ENCODE measurements at places on chromosomes 2 and 18. TPM values are rescaled to one million over a fixed set of nuclear protein-coding genes. Genes with fewer than 3 reads are reported as not detected.

GRCh38 chr18:26022585-26022984 lies 67.8 kb downstream of the SS18 start:
- DNase-seq: no peak

DNA sequence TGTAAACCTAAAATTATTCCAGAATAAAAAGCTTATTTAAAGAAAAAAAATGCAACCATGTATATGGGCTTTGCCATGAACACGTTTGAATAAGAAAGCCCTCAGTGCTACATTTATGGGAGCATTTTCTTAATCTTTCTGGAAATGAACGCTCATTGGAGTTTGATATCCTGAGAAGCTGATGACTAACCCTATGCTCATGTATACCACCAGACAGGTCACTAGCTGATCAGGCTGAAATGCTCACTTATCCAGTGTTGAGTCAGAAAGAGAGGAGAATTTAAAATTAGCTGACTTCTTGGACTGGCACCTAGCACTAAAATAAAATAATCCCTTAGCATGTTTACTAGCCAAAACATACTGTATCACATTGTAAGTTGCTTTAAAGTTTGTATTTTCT lies 254.9 kb upstream of the SIX3 start:
- no peak for DNase-seq

- DNase-seq: peak; percentile 81
Measured at GRCh38 chr2:64157792-64158191, 13.6 kb upstream of the PELI1 start.

- no peak for DNase-seq
Measured at GRCh38 chr2:206983161-206983859, 44.0 kb downstream of the CPO start.

The TMBIM1 gene
- total RNA-seq: 117 TPM

- DNase-seq: no peak
Measured at GRCh38 chr2:127388423-127389164, 819 bp upstream of the MAP3K2 start.

DNA sequence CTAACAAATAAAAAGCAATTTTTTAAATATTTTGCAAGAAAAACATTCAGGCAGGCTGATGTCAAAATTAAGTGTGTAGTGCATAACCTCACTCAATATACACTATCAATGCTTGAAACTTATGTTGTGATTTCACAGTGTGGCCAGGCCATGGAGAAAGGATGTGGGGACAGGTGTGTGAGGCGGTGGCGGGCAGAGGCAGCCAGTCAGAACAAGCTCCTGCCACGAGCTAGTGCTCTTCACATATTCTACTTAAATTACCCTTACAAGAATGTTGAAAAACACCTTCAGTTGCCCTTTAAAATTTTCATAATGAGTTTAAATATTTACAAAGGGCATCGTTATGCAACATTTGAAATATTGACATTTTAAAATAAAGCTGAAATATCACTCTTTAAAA lies 43.2 kb downstream of the CYB5A start:
- no peak for DNase-seq

DNA sequence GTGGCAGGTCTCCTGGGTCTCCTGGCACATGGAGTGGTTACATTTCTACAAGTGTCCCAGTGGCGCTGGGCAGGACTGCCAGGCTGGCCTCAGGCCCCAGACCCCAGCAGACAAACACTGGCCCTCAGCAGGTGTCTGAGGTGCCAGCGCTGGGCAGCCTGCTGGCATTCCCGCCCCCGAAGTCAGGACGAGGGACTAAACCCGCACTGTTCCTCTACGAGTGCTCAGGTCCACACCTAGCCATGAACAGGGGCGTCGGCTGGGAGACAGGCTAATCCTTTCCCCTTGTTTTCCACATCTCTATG lies 12.8 kb downstream of the SNED1 start:
- peak; percentile 43 for DNase-seq

DNA sequence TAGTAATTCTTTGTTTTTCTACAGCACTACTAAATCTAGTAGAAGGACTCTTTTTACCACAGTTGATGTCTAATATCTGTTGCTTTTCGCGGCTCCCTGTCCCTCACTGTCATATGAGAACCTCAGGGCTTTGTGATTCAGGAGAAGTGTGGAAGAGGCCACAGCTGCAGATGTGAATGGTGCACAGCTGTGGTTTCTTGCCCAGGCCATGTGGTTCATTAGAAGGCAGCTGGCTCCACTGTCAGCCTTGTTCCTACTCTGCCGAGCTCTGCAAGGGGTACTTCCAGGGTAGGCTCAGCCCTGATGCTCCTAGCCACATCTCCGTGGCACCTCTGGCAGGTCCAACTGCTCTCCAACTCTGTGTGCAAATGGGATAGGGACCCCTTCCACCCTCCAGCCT lies 83.9 kb downstream of the APOB start:
- no peak for DNase-seq

The CYP26B1 gene
- 4.4 TPM for total RNA-seq

DNA sequence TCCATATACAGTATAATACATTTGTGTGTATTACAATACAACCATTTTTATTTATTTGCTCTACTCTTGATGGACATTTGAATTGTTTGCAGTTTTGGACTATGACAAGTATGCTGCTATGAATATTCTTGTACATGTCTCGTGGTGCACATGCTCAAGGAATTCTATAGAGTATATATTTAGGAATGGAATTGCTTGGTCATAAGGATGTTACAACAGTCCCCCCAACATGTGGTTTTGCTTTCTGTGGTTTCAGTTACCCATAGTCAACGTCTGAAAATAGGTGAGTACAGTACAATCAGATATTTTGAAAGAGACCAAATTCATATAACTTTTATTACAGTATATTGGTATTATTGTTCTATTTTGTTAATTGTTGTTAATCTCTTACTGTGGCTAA lies 24.1 kb upstream of the PLEKHM3 start:
- DNase-seq: no peak

DNA sequence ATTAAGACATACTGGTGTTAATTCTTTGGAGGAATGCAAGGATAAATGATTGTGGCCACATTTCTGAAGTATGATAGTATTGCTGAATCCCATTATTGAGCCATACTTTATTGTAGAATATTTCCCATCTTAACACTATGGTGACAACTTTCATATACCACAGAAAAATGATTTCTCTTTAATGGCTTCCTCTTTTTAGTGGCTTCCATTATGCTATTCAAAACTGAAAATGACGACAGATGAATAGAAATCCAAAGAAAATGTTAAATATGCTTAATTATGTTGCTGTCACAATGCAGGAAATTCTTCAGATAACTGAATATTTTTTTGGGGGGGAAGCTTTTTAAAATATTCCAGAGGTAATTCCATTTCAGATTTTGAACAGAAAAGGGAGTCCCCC lies 88.9 kb upstream of the TMEM200C start:
- no peak for DNase-seq

GRCh38 chr18:22637787-22638186 lies 220.1 kb upstream of the CTAGE1 start:
- DNase-seq: no peak

GRCh38 chr2:44789971-44790721 lies 151.4 kb upstream of the SIX3 start:
- no peak for DNase-seq

- no peak for DNase-seq
Measured at GRCh38 chr2:143586119-143586518, 456.9 kb downstream of the ARHGAP15 start.

The LAMA1 gene
- total RNA-seq: 0.33 TPM

DNA sequence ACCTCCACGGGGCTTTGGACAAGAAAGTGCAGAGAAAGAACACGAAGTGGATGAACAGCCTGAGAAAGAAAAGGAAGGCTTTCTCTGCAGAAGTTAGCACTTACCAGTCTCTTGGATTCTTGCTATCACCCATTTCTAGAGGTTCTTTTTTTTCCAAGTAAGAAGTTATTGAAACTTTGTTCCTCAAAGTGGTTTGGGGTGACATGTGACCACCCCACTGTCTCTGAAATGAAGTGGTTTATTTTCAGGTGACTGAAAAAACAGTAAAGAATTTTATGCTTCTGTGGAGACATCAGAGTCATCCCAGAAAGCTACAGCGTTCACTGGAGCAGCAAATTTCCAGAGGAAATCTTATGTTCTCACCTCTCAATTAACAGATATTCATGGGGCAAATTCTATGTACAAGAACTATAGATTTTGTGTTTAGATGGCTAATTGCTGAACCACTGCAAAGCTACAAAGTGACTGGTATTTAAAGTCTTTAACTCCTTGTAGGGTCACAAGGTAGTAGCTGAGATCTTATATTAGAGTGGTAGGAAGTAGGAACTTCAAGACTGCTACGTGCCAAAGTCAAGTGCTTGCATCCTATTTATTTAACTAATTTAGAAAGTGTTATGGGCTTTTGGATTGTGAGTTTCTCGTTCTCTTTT lies 267.5 kb downstream of the TGIF1 start:
- DNase-seq: no peak

The CRYGD gene
- not detected for total RNA-seq

The HOXD10 gene
- total RNA-seq: not detected

The PRSS56 gene
- total RNA-seq: not detected

The GREB1L gene
- 4.3 TPM for total RNA-seq

GRCh38 chr2:197113275-197113711 lies 186.8 kb upstream of the PGAP1 start:
- no peak for DNase-seq

The AQP12A gene
- total RNA-seq: not detected

The ACVR1C gene
- 2.2 TPM for total RNA-seq

The ERICH2 gene
- total RNA-seq: 1.5 TPM

- DNase-seq: no peak
Measured at GRCh38 chr2:43724728-43725526, 48.7 kb upstream of the C1GALT1C1L start.

The DNAJC27 gene
- total RNA-seq: 1.9 TPM

The ANKRD30B gene
- not detected for total RNA-seq

GRCh38 chr18:7221424-7222155 lies 9.3 kb upstream of the LRRC30 start:
- no peak for DNase-seq

The HOXD8 gene
- not detected for total RNA-seq

GRCh38 chr18:23114171-23114881 lies 21.0 kb upstream of the CABLES1 start:
- no peak for DNase-seq

DNA sequence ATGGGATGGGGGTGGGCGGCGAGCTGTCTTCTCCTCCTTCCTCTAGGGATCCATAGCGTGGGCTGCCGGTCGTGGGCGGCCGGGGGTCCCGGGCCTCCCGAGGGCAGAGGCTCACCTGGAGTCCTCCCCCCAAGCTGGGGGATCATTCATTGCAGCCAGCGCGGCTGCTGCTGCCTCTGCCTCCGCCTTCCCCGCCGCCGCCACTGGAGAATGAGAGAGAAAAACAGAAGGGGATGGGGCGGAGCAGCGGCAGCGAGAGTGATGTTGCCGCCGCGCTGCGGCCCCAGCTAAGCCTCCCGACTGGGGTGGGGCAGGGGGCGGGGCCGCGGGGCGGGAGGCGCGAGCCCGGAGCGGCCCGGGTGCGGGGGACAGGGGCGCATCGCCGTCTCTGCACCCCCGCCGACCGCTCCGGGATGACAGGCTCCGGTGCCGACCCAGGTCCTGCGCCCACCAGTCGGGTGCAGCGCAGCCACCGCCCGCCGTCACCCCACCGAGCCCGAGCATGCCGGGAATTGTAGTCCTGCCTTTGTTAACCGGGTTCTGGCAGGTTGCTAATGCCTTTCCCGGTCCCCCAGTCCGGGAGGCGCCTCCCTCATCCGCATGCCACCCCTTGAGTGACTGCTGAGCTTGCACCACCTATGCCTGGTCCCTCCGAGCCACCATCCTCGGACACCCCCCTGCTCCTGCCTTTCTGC lies at the start of gene KIF3C:
TSS of gene KIF3C (minus strand) at position 225 of the 695 bp plus-strand sequence. CDS start 580 bp downstream, outside the sequence.
- DNase-seq: peak; percentile 53

The SMAD4 gene
- 54.6 TPM for total RNA-seq

The UPP2 gene
- total RNA-seq: 0.91 TPM

GRCh38 chr2:189866296-189866695 lies 82.0 kb downstream of the PMS1 start:
- DNase-seq: no peak

The DCDC2C gene
- total RNA-seq: not detected

GRCh38 chr2:212905640-212906201 lies 245.7 kb downstream of the IKZF2 start:
- DNase-seq: no peak

The ASB18 gene
- total RNA-seq: not detected

The COL5A2 gene
- total RNA-seq: 6.1 TPM

DNA sequence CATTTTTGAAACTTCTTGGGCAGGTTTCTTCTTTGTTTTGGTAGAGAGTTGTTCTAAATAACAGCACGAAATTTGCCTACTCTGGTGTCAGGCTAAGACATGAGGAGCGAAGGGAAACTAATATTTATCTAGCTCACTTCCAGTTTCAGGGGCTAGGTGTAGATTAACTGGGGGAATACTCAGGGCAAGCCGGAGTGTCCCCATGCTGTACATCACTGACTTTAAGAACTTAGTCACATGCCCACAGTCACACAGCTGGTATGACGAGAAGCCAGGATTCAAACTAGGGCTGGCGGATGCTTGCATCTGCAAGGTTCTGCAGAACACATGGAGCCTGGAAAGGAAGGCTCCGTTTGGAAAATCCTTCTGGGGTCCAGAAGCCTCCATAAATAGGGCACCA lies 133.3 kb downstream of the ALPK2 start:
- DNase-seq: no peak

- DNase-seq: no peak
Measured at GRCh38 chr18:48124857-48125626, 194.6 kb upstream of the SMAD2 start.

GRCh38 chr2:100615471-100615870 lies 52.7 kb downstream of the PDCL3 start:
- DNase-seq: no peak

DNA sequence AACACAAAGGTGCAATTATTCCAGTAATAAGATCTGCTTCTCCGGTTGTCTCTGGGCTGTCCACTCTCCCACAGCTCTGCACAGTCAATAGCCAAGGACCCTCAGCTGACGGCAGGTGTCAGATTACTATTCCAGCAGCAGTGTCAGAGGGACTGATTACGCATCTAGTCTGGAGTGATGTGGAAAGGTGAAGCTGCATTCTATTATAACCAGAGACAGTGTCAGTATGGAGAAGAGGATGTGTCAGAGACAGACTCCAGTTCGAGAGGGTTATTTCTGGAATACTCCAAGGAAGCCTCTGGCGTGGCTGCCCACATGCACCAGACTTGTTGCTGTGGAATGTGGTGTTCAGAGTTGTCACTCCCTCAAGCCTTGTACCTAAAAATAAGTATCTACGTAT lies 163.6 kb upstream of the TMEM200C start:
- DNase-seq: no peak

- no peak for DNase-seq
Measured at GRCh38 chr18:13587477-13587876, 138.9 kb downstream of the FAM210A start.

Data from left lobe of liver (tissue), 2 donors.